ENCODE measurements at places on chromosomes 3 and 15.

- DNase-seq, result no peak
Observed at GRCh38 chr15:53469422-53469821, 290.0 kb downstream of the WDR72 start.

GRCh38 chr15:89146366-89146765, 58.1 kb downstream of the ABHD2 start:
- DNase-seq, result no peak

- DNase-seq, result no peak
Observed at GRCh38 chr15:29821416-29822099, 710 bp downstream of the TJP1 start.

GRCh38 chr15:39106950-39107349, 473.9 kb upstream of the THBS1 start:
- DNase-seq, result no peak

GRCh38 chr15:90297021-90297420, 31.5 kb downstream of the NGRN start:
- DNase-seq, result no peak

GRCh38 chr3:111373861-111374260, 168.1 kb upstream of the CD96 start:
- DNase-seq, result no peak

DNA sequence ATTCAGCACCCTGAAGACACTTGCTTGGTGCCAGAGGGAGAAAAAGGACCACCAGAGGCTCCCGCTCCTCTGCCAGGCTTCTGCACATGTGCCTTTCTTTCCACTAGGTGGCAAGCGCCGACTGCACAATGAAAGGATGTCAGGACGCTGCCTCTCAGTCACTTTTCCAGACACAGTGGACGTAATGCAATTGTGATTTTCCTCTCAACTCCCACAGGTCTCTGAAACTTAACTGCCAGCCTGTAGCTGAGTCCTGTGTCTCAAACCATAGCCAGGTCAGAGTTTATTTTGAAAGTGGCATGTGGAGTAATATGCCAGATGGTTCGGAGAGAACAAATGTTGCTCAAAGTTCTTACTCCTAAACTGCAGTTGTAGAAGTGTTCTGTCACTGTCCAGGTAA, 162.9 kb downstream of the ITPR1 start:
- DNase-seq, result no peak

DNA sequence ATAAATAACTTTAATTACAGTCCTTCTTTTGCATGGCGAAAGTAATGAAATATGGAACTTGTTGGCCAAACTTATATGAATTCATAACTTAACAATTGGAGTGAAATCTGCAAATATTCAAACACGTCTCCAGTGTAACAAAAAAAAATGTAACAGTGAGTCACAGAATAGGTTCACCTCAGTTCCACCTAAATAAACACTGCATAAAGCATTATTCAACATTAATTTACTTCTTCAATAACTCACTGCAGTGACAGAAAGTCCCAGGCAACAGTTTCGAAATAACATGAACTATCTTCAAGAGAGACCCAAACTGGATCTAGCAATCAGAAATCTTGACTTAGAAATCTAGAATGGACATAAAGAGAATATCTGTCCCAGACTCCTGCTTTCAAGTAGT, 75.6 kb downstream of the GMNC start:
- no peak for DNase-seq

DNA sequence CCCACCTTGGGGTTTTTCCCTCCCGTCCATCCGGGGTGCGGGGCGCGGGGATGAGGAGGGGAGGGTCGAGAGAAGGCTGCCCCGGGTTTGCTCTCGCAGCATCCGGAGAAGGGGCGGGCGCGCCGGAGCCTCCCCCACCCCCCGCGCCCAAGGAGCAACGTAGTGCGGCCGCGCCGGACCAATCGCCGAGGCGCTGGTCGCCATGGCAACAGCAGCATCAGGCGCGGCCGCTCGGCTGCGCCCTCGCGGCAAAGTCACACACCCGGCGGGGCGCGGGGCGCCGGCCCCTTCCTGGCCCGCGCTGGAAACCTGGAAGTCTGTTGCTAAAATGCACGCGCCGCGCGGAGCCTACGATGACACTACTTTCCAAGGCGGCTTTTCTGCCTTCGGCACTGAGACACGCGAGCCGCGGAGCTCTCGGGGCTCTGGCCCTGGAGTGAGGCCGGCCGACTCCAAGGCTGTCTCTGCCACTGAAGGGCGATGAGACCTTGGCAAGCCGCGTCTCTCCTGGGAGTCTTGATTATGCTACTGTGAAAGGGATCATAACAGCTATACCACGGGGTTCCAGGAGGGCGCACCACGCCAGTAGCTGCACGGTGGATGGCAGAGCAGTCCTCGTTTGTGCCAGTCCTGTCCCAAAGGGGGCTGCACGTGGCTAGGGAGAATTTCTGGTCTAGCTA, at the start of gene IQSEC1:
Gene IQSEC1 (minus strand): TSS at position 104 of the 680 bp plus-strand sequence. CDS start 415 bp downstream, outside the sequence.
- no peak for DNase-seq

DNA sequence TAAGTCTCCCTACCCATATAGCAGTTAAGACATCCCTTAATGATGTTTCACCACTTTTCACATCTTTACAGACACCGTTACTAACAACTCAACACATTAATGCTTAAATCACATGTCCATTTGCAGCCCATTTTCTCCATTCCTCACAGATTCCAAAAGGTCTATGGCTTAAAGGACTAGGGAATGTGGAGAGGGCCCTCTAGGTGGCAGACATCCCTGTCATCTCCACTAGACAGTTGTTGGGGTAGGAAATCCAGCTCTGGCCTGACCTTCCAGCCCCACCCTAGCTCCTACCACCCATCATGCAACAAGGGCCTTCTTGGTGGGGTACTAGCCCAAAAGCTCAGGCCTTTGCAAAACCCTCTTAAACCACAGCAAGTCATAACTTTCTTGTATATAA, 25.2 kb downstream of the CPEB1 start:
- DNase-seq, result no peak

DNA sequence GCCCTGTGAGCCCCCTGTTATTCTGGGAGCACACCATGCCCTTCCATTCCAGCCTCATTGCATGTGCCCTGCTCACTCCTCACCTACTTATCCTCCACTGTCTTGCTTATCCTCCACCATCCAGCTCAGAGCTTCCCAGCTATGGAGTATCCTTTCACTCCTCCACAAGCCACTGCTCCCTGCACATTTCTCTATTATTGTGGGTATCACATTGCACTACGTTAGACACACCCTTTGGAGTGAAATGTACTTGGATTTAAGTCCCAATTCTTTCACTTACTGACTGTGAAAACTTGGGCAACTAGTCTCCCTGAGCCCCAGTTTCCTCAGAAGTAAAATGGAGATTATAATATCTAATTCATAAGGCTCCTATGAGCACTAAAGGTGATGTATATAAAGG, 4.3 kb downstream of the MASP1 start:
- no peak for DNase-seq

GRCh38 chr3:151768393-151768930, 34.7 kb downstream of the AADACL2 start:
- no peak for DNase-seq

DNA sequence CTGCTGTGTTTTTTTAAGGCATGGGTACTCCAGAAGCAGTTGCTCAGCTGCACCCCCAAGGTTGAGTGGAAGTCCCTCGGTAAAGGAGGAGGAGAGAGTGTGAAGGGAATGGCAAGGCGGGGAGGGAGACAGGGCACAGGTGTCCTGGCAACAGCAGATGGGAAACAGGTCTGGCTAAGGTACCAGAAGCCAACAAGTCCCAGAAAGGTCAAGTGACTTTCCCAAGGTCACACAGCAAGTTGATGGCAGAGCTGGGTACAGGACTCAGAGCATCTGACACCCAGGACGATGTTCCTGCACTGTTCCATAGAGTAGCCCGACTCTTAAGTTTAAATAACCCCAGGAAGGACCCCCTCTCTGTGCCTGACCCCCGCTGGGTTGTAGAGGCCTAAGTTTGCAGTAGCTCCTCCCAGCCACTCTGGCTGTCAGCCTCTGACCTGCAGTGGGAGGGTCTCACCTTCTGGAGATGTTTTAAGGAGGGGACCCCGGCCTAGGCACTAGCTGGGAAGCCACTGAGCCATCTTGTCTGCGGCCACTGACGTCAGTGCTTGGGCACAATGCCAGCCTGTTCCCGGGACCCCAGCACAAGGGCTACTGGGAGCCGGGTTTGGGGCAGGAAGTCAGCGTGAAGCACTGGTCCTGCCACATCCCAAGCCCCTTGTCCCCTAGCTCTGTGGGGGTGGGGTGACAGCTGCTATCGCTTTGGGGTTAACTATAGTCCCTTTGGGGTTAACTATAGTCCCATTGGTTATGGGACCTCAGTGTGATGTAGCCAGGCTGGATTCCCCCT, 10.5 kb downstream of the CSK start:
- DNase-seq, result no peak

DNA sequence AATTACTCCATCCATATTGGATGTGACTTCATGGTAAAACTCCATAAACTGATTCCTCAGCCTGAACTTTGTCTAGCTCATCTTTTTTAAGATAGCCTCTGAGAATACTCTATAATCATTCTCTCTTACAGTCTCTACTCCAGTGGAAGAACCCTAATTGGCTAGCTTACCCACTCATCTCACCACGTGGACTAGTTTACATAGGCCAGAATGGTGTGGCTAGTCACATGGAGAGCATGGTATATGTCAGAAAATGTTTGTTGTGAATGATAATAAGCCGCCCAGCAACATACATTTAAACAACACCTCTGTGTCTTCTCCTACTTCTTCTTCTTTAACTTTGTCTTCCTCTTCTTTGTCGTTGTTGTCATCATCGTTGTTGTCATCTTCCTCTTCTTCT, 389.2 kb upstream of the LRRC3B start:
- DNase-seq, result no peak

DNA sequence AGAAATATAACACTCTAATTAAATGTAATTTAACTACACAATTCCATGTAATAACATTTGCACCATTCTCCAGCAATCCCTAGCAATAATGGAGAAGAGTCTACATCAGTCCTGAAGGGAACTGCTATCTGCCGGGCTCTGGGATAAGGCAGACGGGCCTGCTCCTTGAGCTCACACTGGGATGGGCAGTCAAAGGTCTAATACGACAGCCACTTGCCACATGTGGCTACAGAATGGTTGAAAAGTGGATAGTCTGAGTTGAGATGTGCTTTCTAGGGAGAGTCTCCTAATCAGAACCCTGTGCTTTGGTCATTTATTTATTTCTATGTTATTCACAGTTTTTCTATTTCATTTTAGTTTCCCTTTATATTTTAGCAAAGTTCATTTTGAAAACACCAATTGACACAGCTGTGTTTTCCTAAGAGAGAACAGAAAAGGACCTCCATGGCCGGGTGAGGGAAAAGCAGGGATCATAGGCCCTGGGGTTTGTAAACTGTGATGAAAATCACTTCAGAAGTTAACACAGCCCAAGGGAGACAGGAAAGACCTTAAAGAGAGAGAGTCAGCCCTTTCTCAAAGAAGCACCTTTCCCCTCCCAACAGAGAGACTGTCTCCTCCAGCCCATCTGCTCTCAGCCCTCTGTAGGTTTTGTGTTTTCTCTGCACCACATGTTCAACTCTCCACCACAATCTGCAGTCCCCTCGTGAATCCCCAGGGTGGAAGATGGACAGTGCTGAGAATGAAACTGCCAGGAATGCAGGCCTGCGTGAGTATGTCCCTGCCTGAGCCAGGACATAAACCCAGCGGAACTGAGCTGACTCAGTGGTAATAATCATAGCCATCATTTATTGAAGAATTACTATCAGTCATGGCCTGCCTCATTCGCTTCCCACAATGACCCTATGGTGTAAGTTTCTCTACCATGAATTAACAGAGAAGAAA, 11.6 kb downstream of the FSIP1 start:
- DNase-seq, result no peak

DNA sequence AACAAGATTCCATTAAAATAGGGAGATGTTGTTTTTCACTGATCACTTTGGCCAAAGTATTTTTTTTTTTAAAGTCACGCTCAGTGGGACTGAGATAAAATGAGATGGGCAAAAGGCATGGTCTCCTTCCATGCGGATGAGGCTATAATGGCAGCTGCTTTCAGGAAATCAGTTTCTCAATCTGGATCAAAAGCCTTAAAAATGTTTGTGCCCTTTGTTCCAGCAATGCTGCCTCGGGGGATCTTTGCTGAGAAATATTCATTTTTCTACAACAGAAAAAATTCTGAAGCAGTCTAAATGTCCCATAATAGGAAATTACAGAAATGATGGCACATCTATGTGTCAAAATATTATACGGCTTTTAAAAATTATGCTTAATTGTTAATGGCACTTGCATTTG, 97.2 kb downstream of the SMAD6 start:
- no peak for DNase-seq

GRCh38 chr3:73401059-73401458, 223.7 kb downstream of the PDZRN3 start:
- no peak for DNase-seq

DNA sequence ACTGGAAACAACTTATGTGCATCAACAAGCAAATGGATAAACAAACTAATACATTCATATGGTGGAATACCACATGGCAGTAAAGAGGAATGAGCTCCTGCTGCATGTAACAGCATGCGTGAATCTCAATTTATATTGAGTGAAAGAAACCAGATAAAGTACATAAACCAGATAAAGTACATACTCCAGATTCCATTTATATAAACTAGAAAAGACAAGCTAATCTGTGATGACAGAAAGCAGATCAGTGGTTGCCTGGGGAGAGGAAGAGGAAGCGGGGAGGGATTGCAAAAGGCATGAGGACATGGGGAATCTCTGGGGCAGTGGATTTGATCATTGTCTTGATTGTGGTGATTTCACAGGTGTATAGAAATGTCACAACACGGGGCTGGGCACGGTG, 34.2 kb downstream of the LIMD1 start:
- DNase-seq, result no peak

GRCh38 chr3:46668116-46668515, 25.4 kb downstream of the ALS2CL start:
- no peak for DNase-seq

DNA sequence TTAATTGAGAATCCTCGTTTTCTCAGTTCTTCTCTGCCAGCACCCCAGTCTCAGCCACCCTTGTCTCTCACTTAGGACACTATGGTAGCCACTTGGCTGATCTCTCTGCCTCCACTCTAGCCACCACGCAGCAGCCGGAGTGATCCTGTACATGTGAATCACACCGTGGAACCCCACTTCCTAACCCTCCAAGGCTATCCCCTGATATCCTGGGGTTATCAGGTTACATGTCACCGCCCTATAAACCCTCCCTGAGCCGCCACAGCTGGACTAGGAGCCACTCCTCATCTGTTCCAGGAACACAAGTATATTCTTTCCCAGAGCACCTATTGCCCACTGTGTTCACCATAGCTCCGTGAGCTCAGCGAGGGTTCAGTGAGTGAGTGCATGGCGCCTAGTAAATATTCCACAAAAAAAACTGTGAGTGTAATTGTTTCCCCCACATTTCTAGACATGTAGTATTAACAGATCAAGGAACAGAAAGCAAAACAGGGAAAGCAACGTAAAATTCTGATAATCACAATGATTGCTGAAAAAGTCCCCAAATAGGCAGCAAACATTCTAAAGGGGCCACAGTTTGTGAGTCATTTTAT, 661 bp upstream of the PARP14 start:
- DNase-seq, result no peak

- no peak for DNase-seq
Observed at GRCh38 chr3:180626844-180627243, 24.9 kb downstream of the TTC14 start.

- DNase-seq, result no peak
Observed at GRCh38 chr3:140505213-140505612, 172.7 kb upstream of the TRIM42 start.

Data from esophagus squamous epithelium (tissue), 5 donors.